ENCODE measurements at places on chromosomes 6 and 20.

DNA sequence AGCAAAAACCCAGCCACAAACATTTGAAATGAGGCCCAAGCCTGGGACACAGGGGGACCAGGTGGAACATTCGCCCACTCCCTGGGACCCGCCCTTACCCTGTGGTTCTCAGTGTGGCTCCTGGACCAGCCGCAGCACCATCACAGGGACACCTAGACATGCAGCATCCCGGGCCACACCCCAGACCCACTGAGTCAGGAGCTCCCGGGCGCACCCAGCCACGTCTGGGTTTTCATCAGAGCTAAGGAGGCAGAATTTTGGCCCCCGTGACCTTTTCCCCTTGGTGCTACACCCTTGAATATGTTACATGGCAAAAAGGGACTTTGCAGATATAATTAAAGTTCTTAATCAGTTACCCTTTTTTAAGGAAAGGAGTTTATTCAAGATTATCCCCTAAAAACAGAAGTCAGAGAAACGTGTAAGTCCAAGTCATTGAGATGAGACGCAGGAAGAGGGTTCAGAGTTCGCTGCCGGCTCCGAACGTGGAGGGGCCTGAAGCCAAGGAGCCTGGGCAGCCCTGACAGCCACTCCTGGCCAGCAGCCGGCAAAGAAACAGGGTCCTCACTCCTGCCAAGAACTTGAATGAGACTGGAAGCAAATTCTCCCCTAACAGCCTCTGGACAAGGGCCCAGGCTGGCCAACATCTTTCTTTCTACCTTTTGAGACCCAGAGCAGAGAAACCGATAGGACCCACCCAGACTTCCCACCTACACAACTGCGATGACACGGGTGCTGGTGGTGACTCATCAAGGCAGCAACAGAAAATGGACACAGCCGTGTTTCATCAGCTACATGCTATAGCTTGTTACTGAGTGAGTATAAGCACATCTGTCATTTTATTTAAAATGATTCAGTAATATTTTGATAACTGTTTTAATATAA lies 25.3 kb downstream of the BFSP1 start:
- peak; percentile 72 for DNase-seq

- DNase-seq = no peak
Observed at GRCh38 chr20:63254606-63255384, 532 bp upstream of the NKAIN4 start.

DNA sequence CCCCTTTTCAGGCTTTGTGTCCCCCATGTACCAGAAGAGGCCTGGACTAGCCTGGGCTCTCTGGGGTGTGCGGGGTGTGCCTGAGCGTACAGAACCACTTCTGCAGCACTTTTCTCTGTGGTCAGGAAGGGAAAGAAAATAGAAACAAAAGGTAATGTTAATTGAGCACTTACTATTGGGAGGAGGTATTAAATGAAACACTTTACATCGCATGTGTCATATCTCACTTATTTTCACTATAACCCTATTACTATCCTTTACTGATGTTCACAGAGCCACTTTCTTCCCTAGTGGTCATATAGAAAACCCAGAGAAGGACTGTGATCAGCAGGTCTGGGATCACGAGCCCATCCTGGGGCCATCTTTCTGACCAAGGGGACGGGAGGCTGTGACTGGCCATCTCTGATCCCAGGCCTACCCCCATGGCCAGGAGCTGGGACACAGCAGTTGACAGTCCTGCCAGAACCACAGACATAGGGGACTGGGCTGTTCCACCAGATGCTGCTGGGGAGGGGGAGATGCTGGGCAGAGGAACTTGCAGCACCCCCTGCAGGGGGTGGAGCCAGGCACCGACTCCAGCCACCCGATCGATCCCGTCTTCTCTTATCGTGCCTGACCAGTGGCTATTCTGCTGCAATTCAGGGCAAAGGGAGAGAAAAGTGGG lies 107.6 kb downstream of the VEGFA start:
- no peak for DNase-seq

DNA sequence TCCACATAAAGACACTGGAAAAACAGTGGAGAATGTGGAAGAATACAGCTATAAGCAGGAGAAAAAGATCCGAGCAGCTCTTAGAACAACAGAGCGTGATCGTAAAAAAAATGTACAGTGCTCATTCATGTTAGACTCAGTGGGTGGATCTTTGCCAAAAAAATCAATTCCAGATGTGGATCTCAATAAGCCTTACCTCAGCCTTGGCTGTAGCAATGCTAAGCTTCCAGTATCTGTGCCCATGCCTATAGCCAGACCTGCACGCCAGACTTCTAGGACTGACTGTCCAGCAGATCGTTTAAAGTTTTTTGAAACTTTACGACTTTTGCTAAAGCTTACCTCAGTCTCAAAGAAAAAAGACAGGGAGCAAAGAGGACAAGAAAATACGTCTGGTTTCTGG lies 57.1 kb downstream of the MAP3K4 start:
- no peak for DNase-seq

DNA sequence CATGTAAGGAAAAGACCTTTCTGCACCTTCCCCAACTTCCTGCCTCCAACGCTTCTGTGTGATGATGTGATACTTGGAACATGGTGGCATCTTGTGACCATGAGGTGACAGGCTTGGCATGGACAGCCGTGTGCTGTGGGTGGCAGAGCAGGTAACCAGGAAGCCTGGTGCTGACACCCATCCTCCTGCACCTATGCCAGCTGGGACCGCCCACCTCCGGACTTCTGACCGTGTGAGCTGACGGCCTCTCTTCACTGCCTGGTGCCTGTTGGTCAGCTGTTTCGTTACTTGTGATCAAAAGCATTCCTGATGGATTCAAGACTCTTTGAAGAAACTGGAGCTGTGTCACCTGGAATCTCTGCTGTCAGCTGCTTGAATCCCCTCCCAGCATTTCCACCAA lies 70.3 kb downstream of the TMEM242 start:
- DNase-seq = no peak

DNA sequence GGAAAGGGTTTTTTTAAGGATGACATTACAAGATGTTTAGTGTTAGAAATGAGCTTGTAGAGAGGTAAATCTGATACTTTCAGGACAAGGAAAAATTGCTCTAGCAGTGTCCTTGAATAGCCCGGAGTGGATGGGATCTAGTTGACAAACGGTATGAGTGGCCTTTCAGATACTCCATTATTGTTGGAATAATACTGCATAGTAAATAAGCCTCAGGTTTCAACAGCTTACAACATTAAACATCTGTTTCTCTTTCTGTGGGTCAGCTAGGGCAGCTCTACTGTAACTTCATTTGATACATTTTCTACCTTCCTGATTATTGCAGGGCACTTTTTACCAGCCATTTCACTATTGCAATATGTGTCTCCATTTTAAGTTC lies 118.0 kb downstream of the B3GAT2 start:
- DNase-seq = no peak

GRCh38 chr20:11170565-11170964 lies 496.8 kb upstream of the JAG1 start:
- no peak for DNase-seq

DNA sequence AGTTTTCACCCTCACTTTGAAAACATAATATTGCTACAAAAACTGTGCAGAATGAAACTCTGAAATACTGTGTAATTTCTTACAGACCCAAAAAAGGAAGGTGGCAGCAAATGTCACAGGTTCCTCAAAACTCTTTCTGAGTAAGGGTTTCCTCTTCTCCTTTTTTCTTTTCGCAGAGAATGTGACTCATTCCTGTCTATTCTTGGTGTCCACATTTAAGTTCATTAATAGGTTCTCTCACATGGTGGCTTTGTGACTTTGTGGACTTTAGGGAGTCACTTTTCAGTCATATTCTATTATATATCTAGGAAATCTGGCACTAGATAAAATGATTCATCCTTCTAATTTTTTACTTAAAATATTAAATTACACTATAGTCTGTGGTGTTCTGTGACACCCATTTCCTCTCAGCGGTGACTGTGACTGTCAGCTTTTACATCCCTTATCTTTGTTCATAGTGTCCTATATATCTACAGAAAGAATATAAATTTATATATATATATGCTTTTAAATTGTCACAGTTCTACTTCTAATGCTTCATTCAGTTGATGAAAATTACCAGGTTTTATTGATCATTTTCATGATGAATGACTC lies 126.8 kb upstream of the HCRTR2 start:
- no peak for DNase-seq

DNA sequence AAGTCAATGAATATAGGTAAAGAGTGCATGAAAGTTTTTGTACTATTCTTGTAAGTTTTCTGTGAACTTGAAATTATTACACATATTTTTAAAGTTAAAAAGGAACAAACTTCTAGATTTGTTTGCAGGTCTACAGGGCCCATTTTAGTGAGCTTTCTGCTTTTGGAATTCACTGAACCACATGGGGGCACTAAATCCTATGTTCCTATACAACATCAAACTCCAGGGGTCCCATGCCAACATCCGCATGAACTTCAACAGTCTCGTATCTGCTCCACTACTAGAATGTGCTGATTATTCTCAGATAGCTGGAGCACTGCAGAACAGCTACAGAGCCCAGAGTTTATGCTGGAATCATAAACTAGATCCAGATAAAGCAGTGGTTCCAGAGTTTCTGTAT lies 347.9 kb upstream of the SPTLC3 start:
- DNase-seq = no peak

- DNase-seq = no peak
Observed at GRCh38 chr20:37154684-37155298, 24.3 kb upstream of the RPN2 start.

DNA sequence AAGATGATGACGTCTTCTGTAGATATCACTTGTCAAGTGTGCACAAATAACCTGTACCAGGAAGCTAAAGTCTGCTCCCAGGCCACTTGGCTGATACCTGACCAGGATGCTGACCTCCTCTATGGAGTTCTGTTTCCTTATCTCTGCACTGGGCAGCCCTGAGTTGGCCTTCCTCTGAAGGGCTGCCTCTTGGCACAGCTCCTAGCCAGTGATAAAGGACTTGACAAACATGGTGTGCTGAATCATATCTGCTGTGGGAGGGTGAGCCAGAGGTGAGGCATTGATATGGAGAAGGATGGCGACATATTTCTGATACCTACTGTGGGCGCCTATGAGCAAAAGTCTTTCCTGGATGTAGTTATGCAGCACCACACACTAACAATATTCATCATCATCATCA lies 32.8 kb upstream of the FOXA2 start:
- DNase-seq = no peak

Measured in activated T-cell treated with anti-CD3 and anti-CD28 coated beads, Interleukin-2, amount 50 U/mL, for 48 hours (primary cell).